Hippocampal formation (tissue), 2 donors: ENCODE measurements at places on chromosomes 11 and 22.

- DNase-seq: no peak
These were observed 33.9 kb upstream of the FJX1 start for GRCh38 chr11:35584321-35584720.

GRCh38 chr11:76671237-76671592 is 668 bp upstream of the LRRC32 start:
- DNase-seq: no peak

- DNase-seq: no peak
These were observed 74.2 kb upstream of the MS4A8 start for GRCh38 chr11:60625262-60625661.

- DNase-seq: no peak
These were observed 69.2 kb upstream of the CCDC90B start for GRCh38 chr11:83355391-83355790.

- DNase-seq: no peak
These were observed 1.2 kb downstream of the YDJC start for GRCh38 chr22:21628386-21629254.

DNA sequence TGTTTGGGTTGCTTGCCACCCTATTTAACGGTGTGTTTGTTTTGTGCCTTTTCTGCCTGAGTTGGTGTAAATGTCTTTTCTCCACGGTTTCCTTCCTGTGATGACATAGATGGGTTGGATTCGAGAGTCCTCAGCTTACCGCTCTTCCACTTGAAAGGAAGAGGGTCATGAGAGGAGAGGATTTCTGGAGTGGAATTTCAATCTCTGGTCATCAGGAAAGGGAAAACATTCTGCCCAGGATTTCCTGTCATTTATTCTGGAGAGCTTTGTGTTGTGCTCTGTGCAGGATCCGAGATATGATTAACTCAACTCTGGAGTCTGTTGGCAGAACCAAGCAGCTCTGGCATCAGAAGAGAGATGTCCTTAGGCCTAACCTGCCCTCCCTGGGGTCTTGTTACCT is 605.2 kb downstream of the NTM start:
- no peak for DNase-seq
